ENCODE measurements at places on chromosomes 1 and 21.

- no peak for DNase-seq
Measured at GRCh38 chr1:224529844-224530243, 86.3 kb upstream of the CNIH3 start.

GRCh38 chr1:201330541-201330940, 46.9 kb downstream of the TNNT2 start:
- DNase-seq = no peak

DNA sequence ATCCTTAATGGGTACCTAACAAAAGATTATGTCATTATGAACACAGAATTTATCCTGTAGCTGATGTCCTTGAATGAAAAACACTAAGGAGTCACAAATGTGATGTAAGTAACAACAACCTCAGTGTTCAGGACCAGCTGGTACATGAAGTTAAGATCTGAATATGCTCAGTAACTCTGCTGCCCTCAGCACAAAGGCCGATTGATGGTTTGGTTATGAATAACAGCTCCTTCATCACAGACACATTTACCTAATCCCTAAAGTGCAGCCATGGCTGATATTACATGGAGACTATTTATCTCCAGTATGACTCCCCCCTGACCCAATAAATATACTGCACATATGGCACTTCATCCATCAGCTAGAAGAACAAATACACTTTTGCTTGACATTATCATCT, 75.2 kb downstream of the PLPPR5 start:
- DNase-seq = no peak

DNA sequence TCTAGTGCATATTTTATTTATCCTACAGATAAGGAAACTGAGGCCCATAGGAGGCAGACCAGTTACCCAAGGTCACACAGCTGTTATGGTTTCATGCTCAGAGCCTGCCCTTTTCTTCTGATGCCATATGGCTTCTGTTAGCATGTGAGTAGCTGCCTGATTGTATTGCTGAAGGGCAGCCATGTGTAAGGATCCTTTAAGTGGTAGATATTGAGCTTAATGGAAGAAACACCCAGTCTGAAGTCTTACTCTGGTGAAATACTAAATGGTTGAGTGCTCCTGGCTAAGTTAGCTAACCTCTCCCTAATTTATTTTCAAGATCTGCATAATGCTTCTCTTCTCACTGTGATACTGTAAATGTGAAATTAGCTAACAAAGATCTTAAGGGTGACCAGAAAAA, 30.9 kb downstream of the ADAMTS5 start:
- no peak for DNase-seq

- DNase-seq = no peak
Measured at GRCh38 chr21:16192902-16193301, 463.1 kb downstream of the USP25 start.

- DNase-seq = no peak
Measured at GRCh38 chr1:219422811-219423598, 189.9 kb downstream of the ZC3H11B start.

GRCh38 chr1:45669859-45670655, 16.3 kb downstream of the GPBP1L1 start:
- DNase-seq = no peak

- no peak for DNase-seq
Measured at GRCh38 chr1:54597455-54598030, 25.8 kb downstream of the FAM151A start.
